ENCODE measurements at places on chromosomes 1 and 21. TPM values are rescaled to one million over a fixed set of nuclear protein-coding genes. Genes with fewer than 3 reads are reported as not detected.

The PIGK gene
- 61.7 TPM for total RNA-seq

GRCh38 chr1:228146417-228147150 lies 3.1 kb upstream of the GJC2 start:
- no peak for DNase-seq

- DNase-seq, result no peak
Measured at GRCh38 chr1:6730880-6731279, 29.3 kb upstream of the DNAJC11 start.

The MCL1 gene
- 489 TPM for total RNA-seq

GRCh38 chr1:234616644-234617043 lies 6.7 kb upstream of the IRF2BP2 start:
- no peak for DNase-seq

DNA sequence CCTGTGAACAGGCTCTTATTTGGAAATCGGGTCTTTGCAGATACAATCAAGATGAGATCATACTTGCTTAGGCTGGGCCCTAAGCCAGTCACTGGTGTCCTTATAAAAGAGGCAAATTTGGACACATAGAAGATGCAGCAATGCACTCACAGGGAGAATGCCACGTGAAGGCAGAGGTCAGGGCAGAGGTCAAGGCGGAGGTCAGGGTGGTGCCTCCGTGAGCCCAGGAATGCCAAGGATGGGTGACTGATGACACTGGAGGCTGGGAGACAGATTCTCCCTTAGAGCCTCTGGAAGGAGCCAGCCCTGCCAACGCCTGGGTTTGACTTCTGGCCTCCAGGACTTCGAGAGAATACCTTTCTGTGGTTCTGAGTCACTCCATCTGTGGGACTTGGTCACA lies 22.8 kb upstream of the C1orf174 start:
- no peak for DNase-seq

The NR1I3 gene
- not detected for total RNA-seq

GRCh38 chr1:33045246-33045645 lies 8.6 kb upstream of the AK2 start:
- DNase-seq, result no peak

DNA sequence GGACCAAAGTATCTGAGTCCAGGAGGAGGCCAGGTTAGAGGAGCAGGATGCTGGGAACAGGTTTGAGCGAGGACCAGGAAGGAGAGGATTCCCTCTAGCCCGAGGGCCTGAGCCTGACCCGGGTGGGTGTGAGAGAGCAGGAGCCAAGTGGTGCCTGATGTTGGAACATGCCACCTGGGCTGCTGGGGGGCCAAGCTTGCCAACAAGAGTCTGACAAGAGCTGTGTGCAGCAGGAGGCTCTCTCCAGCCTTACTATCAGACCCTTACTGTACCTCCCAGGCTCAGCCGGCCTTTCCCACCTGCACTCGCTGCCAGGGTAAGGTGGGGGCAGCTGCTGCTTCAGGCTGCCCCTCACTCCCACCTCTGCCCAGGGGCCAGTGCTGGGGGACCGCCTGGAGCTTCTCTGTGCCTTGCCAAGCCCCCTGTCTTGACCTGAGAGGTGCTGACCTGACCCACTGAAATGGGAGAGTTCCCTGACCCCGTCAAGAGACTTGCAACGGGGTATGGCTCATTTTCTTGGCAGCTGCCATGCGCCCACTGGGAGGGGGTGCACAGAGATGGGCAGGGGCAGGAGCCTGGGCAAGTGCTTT lies 159.6 kb upstream of the VAMP3 start:
- DNase-seq, result no peak

The BCAN gene
- total RNA-seq, result 0.07 TPM

The CACNA1E gene
- not detected for total RNA-seq

The UBXN11 gene
- total RNA-seq, result 3.9 TPM
